Occipital lobe (tissue), 3 donors: ENCODE measurements at places on chromosomes 12 and 14.

DNA sequence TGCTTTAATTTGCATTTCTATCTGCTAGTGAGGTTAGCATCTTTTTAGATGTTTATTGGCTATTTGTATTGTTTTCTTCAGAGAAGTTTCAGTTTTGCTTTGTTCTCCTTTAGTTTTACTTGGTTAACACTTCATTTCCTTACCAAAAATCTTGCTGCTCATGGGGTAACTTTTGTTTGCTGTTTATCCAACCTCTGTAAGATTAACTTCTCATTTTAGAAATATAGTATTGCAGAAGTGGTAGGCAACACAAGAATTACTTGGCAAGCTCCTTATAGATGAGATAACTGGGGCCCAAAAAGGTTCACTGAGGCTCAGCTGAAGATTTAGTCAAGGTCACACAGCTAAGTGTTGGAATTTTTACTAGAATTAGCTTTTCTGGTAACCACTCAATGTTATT, 40.5 kb downstream of the ALKBH1 start:
- DNase-seq = no peak

- no peak for DNase-seq
These were observed 1.6 kb downstream of the CCDC88C start for GRCh38 chr14:91415794-91416743.

GRCh38 chr12:52837413-52837741, 3.3 kb upstream of the KRT79 start:
- no peak for DNase-seq

- no peak for DNase-seq
These were observed 2.8 kb upstream of the PTMS start for GRCh38 chr12:6763380-6763779.

GRCh38 chr12:42124764-42125387, 19.8 kb downstream of the GXYLT1 start:
- DNase-seq = no peak
